ENCODE measurements at places on chromosomes 13 and 19.

DNA sequence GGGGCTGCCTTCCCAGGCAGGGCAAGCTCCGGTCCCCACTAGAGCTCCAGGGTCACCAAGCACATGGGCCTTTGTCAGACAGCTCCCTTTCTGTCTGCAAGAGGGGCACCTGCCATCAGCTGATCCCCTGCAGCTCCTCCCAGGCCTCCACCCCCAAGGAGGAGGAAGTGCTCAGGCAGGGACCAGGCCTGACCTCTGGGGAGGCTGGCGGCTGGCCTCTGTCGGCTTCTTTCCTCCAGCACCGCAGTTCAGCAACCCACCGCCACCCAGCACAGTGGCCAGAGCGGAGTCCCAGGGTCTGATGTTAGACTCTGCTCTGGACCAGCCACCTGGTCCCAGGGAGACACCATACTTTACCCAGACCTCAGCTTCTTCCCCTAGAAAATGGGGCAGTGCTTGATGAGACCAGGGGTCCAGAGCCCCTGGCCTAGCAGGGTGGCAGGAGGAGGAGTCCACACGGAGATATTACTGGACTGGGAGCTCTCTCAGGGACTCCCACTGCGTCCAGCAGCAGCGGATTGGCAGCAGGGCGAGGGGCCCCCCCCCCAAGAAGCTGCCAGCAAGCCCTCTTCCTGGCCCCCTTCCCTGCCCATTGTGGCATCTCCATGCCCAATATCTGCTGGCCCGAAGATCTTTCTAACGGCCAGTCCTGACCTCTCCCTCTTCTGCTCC is 24.1 kb downstream of the NKPD1 start:
- DNase-seq = no peak

DNA sequence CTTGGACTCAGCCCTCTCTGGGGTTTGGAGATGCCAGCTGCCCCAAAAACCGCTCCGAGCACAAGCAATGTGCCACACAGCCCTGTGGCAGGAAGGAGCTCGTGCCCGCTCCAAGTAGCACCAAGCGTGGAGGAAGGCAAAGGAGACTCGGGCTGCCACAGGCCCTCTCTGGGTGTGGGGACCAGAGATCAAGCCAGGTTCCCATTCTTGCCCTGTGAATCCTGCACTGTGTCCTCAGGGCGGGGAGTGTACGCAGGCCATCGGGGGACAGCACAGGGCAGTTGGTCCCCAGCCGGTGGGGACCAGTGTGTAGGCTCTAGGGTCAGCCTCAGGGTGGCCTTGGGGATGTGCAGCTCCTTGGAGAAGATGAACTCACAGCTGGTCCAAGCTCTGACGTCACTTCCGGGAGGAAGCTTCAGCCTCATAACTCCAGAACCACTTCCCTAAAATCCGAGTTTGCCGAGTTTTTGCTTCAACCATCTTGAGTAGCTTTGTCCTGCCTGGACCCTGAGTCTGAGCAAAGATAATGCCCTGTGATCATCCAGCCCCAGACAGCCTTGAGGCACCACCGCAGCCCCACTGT is 9.3 kb upstream of the CPAMD8 start:
- DNase-seq = no peak

- DNase-seq = no peak
Measured at GRCh38 chr13:24224232-24224680, 63.7 kb downstream of the SPATA13 start.

DNA sequence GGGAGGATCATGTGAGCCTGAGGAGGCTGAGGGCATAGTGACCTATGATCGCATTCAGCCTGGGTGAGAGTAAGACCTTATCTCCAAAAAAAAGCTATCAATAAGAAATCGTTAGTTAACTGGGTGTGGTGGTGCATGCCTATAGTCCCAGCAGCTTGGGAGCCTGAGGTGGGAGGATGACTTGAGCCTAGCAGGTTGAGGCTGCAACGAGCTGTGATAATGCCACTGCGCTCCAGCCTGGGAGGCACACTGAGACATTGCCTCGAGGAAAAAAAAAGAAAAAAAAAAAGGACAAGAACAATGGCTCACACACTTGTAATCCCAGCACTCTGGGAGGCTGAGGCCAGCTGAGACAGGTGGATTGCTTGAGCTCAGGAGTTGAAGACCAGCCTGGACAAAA is 16.2 kb downstream of the PSPC1 start:
- no peak for DNase-seq

- peak; percentile 19 for DNase-seq
Measured at GRCh38 chr13:25118378-25118905, 22.5 kb downstream of the PABPC3 start.

DNA sequence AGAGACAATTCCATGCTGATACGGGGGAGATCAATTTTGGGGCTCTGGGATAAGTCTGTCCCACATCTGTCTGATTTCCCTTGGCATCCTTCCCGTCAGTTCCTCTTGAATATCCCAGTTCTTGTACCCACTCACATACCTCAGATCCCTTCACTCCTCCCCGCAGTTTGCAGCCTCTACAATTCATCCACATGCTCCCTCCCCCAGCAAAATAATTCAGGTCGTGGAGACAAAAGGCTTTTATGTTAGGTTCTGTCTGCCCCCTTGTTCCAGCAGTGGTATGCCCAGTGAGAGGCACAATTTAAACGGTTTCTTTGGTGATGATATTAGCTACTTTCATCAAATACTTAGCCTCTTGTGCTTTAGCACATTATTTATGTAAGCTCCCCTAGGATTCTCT is 9.6 kb downstream of the RPS16 start:
- DNase-seq = no peak

- DNase-seq = no peak
Measured at GRCh38 chr13:25292301-25292700, 5.0 kb upstream of the MTMR6 start.
